ENCODE measurements at places on chromosomes 3 and 15. TPM values are rescaled to one million over a fixed set of nuclear protein-coding genes. Genes with fewer than 3 reads are reported as not detected.

DNA sequence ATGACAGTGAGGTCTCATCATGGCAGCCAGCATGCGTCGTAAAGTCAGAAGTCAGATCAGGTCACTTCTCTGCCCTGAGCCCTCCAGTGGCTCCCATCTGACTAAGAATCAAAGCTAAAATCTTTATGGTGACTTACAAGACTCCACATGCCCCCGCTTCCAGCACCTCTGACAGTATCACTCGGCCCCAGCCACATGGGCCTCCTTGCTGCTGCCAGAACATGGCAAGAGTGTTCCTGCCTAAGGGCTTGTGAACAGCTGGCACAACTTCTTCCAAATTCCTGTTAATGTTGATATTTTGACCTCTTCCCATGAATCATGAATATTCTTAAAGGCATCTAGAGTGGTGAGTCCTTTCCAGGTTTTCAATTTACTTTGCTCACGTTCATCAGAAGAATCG lies 20.5 kb downstream of the POLR2M start:
- DNase-seq: no peak

DNA sequence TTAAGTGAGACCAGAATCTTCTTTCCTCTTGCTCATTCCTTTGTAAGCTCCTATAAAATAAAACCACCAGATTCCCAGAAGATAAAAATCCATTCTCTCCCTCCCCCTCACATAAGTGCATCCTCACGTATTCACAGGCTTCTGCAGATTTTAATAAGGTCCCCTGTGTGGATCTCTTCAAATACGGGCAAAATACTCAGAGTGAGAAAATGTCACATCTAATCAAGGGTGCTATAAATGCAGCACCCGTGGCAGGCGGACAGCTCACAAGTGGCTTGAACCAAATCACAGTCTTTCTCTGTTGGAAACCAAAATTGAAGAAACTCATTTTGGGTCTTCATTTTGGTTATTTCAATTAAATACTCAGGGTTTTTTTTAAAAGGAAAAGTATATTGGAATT lies 212.9 kb upstream of the CMC1 start:
- DNase-seq: no peak

- DNase-seq: no peak
These were observed 288.6 kb downstream of the CLSTN2 start for GRCh38 chr3:140223631-140224030.

GRCh38 chr15:73607405-73607804 lies 25.8 kb downstream of the NPTN start:
- no peak for DNase-seq

Gene ITIH1
- total RNA-seq: 1.3 TPM

DNA sequence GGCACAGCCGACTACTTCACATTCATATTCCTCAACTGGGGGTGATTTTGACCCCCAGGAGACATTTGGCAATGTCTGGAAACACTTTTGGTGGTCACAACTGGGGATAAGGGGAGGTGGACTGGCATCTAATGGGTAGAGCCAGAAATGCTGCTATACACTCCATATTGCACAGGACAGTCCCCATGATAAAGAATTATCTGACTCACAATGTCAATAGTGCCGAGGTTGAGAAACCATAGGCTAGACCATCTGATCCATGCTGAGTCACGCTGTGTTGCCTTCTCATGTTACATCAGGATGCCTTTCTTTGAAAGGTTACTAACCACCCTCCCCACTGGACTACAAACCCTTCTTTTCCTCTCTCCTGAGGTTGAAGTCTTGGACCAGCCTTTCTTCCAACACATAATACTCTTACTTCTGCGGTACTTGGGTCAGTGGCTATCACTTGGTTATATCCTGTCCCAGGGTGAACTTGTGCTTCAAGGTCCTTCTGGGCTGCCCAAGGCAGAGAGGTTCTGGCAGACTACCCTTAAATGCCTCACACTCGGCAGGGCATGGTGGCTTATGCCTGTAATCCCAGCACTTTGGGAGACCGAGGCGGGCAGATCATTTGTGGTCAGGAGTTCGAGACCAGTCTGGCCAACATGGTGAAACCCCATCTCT lies 68.8 kb downstream of the CTNNB1 start:
- no peak for DNase-seq

GRCh38 chr3:100389025-100389424 lies 11.9 kb downstream of the TOMM70 start:
- no peak for DNase-seq

Gene SLC22A14
- 0.30 TPM for total RNA-seq

Gene IDH3A
- 40.0 TPM for total RNA-seq

DNA sequence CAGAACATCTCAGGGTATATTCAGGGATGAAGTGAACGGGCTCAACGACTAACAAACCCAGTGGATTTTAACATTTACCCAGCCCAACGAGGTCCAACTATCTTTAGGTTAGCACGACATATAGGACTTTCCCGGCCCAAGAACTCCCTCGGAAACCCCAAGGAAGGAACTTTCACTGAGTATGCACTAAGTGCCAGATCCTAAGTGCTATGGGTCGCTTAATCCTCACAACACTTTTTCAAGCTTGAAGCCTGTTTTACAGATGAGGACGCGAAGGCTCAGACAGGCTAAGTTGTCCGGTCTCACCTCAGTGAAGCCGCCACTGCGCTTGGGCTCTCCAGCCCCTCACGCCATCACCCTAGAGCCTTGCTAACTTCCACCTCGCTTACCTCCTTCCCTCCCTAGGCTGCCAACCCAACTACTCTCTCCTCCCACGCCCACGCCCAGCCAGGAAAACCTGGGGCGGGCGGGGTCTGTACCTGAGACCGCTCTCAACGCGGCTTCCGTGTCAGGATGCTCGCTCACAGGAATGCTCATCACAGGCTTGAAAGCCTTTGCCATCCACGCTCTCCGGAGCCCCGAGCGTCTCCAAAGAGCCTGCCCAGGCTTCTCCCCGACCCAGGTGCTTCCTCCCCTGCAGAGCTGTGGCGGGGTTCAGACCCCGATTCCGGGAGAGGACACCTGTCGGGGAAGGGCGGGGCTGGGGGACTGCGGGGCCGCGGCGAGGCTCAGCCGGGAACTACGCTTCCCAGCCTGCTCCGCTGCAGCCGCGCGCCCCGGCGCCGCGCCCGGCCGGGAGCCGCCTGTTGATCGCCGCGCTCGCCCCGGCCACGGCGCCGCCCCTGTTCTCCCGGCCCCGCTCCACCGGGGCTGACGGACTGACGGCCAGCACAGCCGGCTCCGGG lies at the start of gene TMOD2:
TMOD2 (plus strand) TSS at position 806 of the 905 bp plus-strand sequence. CDS start 14,845 bp downstream, outside the sequence.
- DNase-seq: no peak

Gene SLC9C1
- total RNA-seq: 0.89 TPM

DNA sequence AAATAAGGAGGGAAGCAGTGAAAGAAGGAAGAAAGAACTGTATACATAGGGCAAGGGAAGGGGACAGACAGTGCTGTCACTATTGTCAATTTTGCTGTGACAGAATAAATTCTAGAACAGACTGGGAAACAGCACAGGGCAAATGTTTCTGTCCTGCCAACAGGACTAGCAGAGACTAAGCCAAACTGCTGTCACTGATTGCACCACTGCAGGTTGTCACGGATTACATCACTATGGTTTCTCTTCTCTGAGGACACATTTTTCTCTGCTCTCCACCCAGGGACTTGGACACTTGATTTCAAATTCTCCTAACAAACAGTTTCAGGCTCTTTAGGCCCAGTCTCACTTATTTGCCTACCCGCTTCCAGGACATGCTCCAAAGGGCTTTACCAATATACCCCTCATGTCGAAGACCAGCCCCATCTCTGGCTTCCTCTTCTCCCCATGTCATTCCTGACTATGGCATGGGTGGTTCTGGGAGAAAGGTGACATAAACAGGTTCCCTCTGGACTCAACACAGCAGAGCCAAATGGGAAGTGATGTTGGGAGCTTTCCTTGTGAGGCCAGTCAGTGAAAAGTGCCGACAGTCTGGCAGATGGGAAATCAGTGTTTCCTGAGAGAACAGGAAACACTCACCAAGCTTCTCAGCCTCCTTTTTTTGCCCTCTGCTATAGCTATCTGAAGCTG lies 70.2 kb upstream of the ST3GAL6 start:
- DNase-seq: no peak

- no peak for DNase-seq
These were observed 253.6 kb downstream of the NR1D2 start for GRCh38 chr3:24198728-24199127.

GRCh38 chr3:140128631-140129030 lies 193.6 kb downstream of the CLSTN2 start:
- DNase-seq: no peak

- DNase-seq: no peak
These were observed 19.2 kb upstream of the UBE2Q2 start for GRCh38 chr15:75823860-75824613.

All from skin of body (tissue), 3 donors.